ENCODE measurements at places on chromosomes 13 and 19.

DNA sequence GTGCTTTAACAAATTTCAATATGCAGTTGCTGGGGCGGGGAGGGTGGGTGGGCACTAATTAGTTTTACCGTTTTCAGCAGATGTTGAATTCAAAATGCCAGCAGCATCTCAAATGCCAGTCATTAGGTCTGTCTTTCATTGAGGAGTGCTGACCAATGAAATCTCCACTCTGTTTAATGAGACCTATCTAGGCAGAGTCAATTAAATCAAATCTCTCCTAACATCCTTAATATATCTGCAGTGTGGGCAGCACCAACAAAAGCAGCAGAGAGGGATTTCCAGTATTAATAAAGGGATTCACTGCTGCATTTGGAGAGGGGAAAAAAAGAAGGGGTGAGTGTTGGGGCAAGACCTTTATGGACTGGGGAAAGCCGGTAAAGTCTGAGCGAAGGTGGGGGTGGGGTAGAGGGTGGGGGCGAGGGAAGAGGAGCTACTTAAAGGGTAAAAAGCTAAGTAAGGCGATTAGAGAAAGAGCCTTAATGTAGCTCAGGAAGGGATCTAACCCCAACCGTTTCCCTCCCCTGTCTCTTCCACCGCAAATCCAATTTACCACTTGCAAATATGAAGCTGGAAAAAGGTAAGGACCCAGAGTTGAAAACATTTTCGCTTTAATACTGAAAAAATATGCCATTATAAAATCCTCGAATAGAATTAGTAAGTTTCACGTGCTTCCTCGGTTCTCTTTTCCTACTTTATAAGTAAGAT, 4.5 kb downstream of the SLITRK1 start:
- DNase-seq, result no peak

DNA sequence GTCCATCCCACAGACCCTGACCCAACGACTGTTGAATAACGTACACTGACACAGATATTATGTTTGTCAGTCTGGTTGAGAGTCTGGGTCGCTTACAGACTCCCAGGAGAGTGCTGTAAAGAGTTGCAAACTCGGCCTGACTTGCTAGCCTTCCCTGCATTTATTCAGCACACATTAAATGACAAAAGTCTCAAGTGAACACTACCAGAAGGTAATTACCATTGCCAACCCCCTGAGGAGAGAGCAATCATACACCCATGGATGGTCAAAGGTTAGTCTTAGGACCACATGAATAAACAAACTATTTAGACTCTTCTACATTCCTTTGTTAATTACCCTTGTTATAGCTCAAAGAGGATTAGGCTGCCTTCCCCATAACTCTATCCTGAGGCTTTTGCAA, 1048.6 kb downstream of the PCDH17 start:
- no peak for DNase-seq

DNA sequence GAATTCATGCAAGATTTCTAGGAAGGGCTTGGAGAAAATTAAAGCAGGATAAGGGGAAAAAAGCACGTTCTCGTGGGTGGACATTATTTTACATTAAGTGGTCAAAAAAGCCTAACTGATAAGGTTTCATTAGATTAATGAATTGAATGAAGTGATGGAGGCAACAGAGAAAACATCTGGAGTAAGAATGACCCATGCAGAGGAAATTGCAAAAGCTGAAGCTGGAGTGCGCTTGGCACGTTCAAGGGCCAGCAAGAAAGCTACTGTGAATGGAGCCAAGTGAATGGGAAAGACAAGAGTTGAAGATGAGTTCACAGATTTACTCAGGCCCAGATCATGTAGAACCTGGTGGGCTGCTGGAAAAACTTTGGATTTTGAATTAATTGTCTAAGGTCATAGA, 777.9 kb downstream of the DACH1 start:
- no peak for DNase-seq

DNA sequence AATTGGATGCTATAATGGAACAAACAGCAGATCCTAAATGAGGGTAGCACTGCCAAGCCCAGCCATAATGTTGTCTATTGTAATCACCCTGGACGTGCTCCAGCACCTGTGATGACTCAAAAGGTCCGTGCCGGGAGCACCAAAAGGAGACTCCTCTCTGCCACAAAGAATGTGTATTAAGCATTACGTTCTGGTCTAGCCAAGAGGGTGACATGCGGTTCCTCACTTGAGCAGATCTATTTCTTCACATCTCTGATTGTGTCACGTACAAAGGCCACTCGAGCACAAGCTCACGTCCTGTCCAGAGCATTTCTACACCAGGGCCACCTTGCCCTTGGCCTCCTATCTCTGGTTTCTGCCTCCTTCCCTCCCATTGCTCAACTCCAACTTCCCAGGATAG, 219.9 kb upstream of the IRS2 start:
- DNase-seq, result no peak

DNA sequence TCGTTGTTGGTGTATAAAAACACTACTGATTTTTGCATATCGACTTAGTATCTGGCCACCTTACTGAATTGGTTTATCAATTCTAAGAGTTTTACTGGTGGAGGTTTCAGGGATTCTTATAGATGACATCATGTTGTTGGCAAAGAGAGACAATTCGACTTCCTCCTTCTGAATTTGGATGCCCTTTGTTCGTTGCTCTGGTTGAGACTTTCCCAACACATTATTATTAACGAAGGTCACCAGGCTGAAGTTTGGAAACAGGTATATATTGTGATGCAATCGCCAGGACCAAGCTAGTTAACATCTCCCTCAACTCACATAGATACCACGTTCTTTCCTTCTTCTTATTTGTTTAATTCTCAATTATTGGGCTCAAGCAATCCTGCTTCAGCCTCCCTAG, 2.1 kb upstream of the ZSCAN5B start:
- DNase-seq, result no peak

- DNase-seq, result peak; percentile 65
Observed at GRCh38 chr19:46616631-46617322, 8.1 kb downstream of the PTGIR start.

- no peak for DNase-seq
Observed at GRCh38 chr13:33351319-33351718, 65.8 kb upstream of the STARD13 start.

DNA sequence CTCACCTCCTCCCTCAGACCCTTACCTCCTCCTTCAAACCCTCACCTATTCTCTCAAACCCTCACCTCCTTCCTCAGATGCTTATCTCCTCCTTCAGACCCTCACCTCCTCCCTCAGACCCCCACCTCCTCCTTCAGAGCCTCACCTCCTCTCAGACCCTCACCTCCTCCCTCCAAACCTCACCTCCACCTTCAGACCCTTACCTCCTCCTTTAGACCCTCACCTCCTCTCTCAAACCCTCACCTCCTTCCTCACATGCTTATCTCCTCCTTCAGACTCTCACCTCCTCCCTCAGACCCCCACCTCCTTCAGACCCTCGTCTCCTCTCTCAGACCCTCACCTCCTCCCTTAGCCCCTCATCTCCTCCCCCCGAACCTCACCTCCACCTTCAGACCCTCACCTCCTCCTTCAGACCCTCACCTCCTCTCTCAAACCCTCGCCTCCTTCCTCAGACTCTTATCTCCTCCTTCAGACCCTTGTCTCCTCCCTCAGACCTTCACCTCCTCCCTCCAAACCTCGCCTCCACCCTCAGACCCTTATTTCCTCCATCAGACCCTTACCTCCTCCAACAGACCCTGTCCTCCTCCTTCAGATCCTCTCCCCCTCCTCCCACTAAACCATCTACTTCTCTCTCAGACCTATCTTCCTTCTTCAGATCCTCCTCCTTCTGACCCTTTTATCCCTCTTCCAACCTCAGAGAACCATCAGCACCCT, 2.5 kb upstream of the BCL3 start:
- no peak for DNase-seq

- DNase-seq, result no peak
Observed at GRCh38 chr13:23947893-23948292, 50.6 kb upstream of the C1QTNF9B start.

DNA sequence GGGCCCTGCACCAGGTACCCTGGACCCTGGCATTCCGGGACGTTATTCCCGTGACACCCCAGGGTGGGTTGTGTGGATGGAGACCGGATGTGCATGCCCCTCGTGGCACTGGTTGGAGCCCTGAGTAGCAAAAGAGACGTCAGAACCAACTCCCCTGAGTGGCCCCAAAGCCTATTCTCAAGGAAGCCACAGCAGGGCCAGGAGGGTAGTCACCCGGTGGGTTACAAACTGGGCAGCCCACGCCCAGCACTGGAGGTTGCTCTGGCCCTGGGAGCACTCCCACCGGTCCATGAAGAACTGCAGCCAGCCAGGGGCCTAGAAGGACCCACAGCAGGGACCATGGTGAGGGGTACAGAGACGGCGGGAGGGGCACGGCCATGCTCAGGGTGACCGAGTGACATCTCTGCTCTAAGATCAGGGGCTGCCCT, 7.5 kb downstream of the KLF16 start:
- peak; percentile 60 for DNase-seq

DNA sequence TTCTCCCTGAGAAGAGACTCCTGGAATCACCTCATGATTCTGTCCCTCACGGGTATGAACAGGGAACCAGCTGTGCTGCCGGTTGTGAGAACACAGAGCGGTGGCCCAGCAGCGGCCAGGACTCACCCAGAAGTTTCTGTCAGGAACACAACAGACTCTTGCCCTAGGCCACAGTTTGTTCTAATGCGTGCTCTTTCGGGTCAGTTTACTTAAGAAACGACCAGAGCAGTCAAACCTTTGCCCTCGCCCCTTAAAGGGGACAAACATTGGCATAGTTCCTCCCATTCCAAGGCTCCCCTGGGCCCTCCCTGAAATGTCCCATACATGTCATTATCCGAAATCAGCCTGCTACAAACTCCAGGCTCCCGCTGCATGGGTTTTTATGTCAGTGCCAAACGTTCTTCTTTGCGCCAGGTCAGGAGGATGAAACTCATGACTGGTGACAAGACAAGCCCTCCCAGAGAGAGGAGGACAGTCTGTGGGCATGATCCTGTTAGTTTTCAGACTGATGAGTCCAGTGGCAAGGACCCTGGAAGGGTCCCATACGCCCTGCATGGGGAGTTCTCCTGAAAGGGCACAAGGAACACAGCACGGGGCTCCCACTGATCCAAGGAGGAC, 18.3 kb downstream of the ZIC5 start:
- no peak for DNase-seq

DNA sequence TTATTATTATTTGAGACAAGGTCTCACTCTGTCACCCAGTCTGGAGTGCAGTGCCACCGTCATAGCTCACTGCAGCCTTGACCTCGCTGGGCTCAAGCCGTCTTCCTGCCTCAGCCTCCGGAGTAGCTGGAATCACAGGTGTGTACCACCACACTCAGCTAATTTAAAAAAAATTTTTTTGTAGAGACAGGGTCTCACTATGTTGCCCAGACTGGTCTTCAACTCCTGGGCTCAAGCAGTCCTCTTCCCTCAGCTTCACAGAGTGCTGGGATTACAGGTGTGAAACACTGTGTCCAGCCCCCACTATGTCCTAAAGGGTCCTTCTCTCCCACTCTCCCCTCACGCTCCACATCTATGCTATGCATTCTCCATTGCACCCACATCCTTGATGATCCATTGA, 9.1 kb upstream of the TLE2 start:
- no peak for DNase-seq

- DNase-seq, result no peak
Observed at GRCh38 chr19:16355293-16356043, 30.8 kb downstream of the KLF2 start.

GRCh38 chr19:35908973-35909683, 1.0 kb upstream of the TYROBP start:
- peak; percentile 41 for DNase-seq

DNA sequence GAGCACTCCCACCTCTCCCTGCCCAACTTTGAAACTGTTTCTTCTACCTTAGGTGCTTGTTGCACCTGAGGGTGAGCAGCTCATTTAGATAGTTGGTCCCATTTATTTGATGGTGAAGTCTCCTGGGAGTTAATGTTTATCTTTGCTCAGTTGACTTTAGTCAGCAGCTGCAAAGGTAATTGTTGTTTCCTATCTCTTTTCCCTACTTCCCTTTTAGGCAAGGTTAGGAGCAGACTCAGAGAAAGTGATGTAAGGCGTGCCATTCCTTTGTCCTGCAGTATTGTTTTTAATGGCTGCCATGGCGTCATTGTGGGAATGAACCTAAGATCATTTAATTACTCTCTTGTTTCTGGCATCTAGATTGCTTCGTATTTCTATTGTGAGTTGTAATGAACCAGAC, 11.6 kb downstream of the AKAP11 start:
- no peak for DNase-seq

DNA sequence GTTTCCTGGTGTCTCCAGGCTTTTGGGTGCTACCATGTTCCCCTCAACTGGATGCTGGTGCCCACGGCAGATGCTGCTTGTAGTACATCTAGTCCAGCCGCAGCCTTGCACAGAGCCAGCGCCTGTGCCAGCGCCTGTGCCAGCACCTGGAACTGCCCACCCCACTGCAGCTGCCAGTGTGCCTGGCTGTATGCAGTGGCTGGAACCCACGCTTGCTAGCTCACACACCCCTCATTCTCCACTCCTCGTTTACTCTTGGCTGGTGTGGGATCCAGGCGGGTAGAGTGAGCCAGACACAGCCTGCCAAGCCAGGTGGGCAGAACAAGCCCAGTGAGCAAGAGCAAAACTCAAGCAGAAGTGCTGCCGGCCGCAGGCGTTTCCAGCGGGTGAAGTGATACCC, 428.6 kb downstream of the SLITRK1 start:
- no peak for DNase-seq

DNA sequence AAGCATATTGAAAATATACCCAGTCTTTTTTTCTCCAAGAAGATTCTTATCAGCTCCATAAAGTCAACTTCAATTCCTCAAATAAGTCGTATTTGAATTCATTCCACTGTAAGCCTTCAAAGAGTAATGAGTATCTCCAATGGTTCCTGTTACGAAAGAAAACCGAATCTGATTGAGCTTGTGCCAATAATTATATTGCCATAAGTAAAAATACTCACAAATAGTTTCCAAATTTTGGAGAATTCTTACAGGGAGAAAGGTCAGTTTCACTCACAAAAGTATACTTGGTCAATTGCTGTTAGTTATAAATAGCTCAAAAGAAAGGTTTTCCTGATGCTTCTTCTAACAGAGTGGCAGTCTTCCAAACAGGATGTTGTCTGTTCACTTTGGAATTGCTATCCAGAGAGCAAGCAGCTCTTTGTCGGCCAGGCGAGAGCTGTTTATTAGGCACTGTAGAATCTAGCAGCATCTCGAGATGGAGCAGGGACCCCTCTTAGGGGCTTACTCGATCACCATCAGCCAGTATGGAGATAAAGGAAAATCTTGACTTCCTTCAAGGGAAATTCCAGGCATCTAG, 13.5 kb downstream of the ERICH4 start:
- no peak for DNase-seq

Data from activated naive CD4-positive, alpha-beta T cell treated with anti-CD3 and anti-CD28 coated beads, Interleukin-2, amount 10 ng/mL, durations not matched to agents 7 days and 5 days (primary cell).